ENCODE measurements at places on chromosomes 12 and 14.
A peak's percentile ranks its signal among the peaks of the same experiment; 100 is the strongest.

DNA sequence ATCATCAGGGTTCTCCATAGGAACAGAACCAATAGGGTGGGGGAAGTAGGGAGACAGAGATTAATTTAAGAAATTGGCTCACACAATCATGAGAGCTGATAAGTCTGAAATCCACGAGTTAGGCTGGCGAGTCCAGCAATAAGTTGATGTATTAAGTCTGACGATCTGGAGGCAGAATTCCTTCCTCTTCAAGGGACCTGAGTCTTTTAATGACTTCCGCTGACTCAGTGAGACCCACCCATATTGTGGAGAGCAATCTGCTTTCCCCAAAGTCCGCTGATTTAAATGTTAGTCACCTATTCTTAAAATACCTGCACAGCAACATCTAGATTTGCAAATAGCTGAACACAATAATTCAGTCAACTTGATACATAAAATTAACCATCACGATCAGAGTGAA is 97.8 kb downstream of the SPTSSA start:
- DNase-seq, result no peak

- DNase-seq, result no peak
Measured at GRCh38 chr12:90013409-90013808, 304.8 kb upstream of the ATP2B1 start.

GRCh38 chr14:103395244-103395643 is 10.0 kb downstream of the MARK3 start:
- no peak for DNase-seq

DNA sequence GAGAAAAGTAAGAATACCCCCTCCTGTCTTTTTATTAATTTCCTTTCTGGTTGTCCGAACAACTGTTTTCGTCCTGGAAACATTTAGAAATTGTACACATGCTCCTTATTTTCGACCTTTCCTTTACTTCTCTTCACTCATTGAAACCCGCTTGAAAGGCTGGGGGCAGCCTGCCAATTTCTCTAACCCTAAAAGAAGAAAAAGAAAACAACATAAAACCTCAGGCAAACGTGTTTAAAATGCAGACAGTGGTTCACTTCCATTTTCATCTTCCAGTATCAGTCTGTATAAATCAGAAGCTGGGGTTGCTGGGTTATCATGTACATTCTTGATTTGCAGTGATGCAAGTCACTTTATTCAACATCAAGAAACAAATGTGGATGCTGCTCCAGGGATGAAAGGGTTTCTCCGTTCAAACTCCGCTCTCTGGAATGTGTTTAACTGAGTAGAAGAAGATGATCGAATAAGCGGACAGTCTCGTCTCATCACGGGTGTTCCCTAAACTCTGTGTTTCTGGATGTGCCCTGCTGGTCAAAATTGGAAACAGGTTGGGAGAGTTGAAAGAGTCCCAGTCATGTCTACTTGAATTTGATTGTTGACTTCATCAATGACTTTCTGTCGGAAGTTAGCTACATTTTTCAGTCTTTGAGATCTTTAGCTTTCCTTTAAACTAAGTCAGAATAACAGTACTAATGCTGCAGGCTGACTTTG is 1042.2 kb downstream of the BCL11B start:
- DNase-seq, result no peak

DNA sequence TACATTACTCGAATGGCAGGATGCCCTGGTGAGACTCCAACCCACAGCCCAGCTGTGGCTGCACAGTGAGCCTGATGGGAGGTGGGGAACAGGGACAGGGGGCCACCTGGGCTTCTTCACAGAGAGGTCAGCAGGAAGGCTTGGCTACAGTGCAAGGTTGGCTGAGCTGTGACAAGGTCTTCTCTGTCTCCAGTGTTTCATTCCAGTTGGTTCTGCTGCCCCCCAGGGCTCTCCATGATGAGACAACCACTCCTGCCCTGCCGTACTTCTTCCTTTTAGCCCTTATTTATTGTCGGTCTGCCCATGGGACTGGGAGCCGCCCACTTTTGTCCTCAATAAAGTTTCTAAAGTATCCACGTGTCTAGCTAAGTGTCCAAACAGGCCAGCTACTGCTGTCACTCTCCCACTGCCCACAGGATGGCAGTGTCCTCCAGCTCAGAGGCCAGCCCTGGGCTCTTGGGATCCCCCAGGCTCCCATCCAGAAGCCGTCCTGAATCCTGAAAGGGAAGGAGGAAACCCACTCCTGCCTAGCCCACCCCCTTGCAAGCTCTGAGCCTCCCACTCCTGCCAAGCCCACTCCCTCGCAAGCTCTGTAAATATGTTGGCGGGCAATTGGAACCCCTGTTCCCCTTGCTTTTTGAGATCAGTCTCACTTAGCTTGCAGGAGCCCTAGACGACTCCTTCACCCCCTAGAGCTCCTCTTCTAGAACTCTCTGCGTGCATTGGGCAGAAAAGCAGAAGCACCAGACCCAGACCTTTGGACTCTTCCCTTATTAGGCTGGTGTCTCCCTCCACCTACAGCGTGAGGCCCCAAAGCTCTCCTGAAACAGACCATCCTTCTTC is 5.4 kb downstream of the C1QL4 start:
- no peak for DNase-seq

GRCh38 chr14:22190411-22191191 is 398.4 kb downstream of the DAD1 start:
- DNase-seq, result no peak

DNA sequence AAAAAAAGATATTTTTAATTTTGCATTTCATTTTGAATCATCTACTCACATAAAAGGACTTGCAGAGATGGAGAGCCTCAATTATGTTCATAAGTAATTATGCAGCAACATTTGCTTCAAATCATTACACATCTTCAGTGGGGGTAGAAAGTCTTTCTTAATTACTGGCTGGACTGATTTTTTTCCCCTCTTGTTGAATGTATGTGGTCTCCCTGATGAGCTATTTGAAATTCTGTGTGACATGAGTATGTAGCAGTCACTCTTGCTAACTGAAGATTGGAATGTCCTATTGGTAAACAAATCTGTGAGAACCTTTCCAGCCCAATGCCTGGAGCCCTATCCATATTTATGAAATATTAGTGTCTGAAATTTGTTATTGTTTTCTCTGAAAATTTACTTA is 139.8 kb downstream of the TMTC2 start:
- no peak for DNase-seq

DNA sequence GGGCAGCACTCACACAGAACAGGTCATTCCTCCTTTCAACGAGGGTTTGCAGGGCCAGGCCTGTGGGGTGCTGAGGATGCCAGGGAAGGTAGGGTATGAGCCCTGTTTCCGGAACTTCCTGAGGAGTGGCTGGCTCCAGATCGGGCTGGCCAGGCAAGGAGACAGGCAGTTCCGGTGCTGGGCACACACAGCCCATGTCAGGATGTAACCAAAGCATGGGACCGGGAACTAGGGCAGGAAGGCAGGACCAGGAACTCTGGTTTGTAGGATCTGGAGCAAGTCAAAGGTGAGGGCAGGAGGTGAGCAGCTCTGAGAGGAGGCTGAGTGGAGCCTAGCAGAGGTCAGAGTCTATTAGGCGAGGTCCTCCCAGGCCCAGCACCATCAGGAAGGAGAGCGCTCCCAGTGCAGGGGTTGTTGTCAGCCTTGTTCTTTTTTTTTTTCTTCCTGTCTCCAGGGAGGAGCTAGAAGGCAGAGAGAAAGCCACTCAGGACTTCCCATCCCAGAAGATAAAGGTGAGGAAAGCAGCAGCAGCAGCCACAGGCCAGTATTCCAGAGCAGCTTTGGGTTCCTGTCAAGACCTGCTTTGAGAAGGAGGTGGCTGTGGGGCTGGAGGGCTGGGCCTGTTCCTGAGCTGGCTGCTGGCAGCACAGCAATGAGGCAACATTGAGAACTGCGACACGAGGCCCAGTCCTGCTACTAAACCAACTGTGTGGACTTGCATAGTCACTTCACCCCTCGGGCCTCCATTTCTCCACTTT is 49.0 kb upstream of the PTGR2 start:
- DNase-seq, result no peak

- DNase-seq, result no peak
Measured at GRCh38 chr14:95286645-95287044, 33.1 kb downstream of the CLMN start.

- peak; percentile 39 for DNase-seq
Measured at GRCh38 chr12:94147991-94148738, at the start of gene PLXNC1. PLXNC1 (plus strand) TSS chr12:94148577; CDS start chr12:94148972, 395 bp downstream.

GRCh38 chr14:101097109-101097793 is 193.7 kb upstream of the RTL1 start:
- no peak for DNase-seq

DNA sequence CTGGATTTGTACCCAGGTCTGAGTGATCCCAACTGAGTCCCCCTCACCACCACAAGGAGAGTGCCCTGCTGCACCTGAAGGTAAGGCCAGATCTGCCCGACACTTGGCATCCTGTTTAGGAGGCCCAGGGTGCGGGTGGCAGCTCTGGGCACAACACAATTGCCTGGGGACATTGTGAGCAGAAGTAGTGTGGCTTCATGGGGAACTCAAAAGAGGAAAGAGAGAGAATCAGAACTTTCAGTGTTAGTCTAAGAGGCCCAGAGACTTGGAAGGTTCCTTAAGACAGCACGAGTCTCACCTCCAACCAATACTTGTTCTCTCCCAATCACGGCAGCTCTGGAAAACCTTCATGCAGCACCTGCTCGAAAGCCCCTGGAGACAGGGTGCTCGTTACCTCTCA is 6.6 kb upstream of the SLC8B1 start:
- no peak for DNase-seq

- no peak for DNase-seq
Measured at GRCh38 chr12:116160231-116160630, 117.3 kb downstream of the MED13L start.

DNA sequence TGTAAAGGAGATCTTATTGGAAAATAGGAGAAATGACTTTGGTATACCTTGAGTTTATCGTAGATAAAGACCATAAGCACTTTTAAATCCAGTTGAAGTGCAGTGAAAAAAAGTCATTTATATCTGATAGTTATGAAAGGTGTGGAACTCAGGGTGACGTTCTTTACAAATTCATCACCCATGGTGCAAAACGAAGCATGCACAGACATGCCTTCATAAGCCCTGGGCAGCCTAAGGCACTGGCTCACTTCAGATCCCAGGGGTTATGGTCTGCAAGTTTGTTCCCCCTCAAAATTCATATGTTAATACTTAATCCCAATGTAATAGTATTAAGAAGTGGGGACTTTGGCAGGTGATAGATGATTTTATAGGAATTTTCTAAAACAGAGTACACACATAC is 1216.4 kb upstream of the USP15 start:
- DNase-seq, result no peak

DNA sequence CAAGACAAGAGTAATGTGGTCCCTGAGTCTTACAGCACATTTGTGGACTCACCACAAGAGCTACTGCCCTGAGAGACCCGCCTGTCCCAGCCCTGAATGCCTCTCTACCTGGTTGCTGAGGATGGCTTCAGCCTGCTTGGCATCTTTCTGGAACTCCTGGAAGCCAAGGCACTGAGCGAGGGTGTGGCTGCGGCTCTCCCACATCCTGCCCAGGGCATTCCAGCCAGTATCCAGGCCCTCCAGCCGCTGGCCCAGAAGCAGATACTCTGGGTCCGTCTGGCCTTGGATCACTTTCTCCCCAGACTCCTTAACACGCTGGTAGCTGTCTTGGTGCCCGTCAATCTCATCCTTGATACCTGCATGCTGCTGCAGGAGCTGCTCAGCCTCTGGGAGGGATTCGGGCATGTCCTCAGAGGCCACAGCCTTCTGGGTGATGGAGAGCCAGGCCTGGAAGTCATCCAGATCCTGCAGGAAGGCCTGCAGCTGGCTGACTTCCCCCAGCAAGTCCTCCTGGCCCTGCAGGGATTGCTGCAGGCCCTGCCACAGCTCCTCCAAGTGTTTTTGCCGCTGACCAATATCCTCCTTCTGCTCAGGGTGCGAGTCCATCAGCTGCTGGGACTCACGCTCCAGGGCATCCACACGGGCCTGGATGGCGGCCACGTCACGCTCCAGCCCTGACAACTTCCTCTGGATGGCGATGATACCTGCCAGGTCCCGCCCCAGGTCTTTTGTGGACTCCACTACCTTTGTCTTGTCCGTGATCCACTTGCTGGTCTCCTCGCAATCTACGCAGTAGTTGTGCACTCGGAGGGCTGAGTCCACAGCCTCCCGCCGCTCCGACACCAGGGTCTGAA is 82.3 kb downstream of the PLEKHG3 start:
- no peak for DNase-seq

GRCh38 chr14:37036669-37037341 is 135.6 kb downstream of the SLC25A21 start:
- DNase-seq, result no peak

DNA sequence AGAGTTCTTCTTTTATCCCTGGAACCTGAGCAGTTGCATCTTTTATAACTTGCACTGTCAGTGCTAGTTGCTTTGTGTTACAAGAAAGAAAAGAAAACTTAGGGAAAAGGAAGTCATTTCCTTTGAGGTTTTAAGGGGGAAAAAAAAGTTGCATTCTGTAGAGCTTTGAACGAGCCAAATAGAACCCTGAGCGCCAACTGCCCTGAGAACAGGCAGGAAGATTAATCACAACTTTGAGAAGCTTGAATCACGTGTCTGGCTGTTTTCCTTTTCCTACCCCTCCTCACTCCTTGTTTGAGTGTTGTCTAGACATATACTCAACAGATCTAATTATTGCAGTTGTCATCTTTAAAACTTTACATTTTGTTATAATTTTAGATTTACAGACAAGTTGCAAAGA is 12.5 kb downstream of the PCNX1 start:
- DNase-seq, result no peak

GRCh38 chr14:72945356-72946027 is 19.2 kb downstream of the DCAF4 start:
- no peak for DNase-seq

DNA sequence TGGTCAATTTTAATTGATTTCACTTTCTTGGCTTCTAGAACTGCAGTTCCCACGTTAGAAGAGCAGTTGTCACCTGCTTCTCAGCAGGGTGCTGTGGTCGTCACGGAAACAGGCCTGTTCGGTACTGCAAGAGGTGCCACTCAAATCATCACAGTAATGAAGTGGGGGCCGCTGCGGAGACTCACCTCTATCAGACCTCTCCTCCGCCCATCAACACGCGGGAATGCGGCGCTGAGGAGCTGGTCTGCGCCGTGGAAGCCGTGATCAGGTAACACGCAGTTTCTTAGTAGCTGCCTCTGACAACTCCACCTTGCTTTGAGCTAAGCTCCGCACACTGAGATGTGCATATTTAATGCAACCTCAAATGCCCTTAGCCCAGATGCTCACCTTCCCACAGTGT is 107.2 kb downstream of the UNC79 start:
- no peak for DNase-seq

GRCh38 chr12:77724367-77724957 is 106.2 kb upstream of the NAV3 start:
- DNase-seq, result no peak

DNA sequence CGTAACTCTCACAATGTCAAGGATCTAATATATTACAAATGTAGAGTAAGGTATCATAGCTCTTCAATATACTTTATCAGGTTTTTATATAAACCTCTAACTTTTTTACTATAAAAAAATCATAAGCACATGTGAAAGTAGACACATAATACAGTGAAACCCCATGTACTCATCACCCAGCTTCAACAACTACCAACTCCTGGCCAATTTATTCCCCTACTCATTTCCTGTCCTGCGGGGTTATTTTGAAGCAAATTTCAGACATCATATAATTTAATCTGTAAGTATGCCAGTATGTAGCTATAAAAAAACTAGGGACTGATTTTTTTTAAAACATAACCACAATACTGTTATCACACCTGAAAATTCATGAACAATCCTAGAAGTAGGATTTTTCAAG is 47.7 kb downstream of the NOPCHAP1 start:
- DNase-seq, result no peak
